ENCODE measurements at places on chromosomes 4 and X.

- DNase-seq = no peak
Observed at GRCh38 chr4:118784776-118785175, 51.1 kb downstream of the SEC24D start.

DNA sequence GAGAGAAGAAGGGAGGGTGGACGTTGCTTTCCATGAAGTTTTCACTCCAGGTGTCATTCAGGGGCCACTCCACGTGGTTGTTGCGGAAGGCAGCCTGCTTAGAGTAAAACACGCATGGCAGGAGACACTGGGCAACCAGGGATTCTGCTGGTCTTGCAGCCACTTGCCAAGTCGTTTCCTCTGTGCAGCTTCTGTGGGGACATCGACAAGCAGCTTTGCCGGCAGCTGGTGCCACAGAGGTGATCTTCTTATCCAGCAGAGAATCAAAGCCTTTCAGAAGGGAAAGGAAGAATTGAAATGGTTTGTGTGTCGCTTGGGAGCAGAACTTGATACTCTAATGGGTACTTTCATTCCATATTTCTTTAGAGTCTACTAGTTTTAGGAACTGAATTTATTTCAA lies 867.1 kb upstream of the TENM3 start:
- no peak for DNase-seq

DNA sequence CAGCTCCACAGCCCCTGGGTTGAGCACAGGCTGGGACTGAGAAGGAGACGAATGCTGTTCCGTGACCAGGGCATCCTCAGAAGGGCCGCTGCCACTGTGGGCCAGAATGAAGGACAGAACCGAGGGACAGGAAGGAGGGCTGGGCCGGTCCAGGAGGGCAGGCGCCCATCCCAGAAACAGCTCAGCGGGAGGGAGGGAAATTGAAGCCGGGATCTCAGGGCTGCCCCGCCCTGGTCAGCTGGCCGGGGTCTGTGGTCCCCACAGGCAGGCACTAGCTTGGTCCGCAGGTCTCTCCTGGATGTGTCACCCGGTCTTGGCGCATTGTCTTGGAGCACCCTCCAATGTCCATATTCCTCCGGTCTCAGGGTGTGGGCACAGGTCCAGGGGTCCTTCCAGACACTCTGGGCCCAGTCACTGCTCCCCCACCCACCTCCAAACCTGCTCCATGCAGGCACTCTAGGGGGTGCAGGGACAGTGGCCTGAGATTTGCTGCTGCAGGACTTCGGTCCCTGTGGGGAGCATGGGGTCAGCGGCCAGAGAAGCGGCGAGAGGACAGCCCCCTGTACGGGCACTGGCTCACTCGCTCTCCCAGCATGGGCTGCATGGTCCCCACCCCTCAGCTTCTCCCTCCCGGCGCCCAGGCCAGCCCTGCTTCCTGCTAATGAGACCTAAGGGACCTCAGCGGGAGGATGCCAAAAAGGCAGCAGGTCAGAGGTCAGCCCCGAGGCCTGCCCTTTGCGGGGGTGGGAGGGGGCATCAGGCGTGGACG lies 23.9 kb upstream of the MXD4 start:
- no peak for DNase-seq

DNA sequence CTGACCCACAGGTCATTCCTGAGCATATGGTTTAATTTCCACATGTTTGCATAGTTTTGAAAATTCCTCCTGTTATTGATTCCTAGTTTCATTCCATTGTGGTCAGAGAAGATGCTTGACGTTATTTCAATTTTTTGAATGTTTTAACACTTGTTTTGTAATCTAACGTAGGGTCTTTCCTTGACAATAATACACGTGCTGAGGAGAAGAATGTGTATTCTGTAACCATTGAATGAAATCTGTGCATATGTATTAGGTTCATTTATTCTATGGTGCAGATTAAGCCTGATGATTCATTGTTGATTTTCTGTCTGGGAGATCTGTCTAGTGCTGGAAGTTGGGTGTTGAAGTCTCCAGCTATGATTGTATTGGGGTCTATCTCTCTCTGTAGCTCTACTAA lies 486.4 kb upstream of the RPS6KA3 start:
- DNase-seq = no peak

- no peak for DNase-seq
Observed at GRCh38 chrX:133985164-133985966, at the start of gene GPC3. Gene GPC3, minus strand, starts transcription at chrX:133985594.

- DNase-seq = no peak
Observed at GRCh38 chr4:41461780-41462307, 76.1 kb upstream of the LIMCH1 start.

GRCh38 chr4:39256436-39256835 lies 74.1 kb downstream of the WDR19 start:
- no peak for DNase-seq

- DNase-seq = no peak
Observed at GRCh38 chrX:8345473-8345872, 119.2 kb upstream of the VCX3B start.

DNA sequence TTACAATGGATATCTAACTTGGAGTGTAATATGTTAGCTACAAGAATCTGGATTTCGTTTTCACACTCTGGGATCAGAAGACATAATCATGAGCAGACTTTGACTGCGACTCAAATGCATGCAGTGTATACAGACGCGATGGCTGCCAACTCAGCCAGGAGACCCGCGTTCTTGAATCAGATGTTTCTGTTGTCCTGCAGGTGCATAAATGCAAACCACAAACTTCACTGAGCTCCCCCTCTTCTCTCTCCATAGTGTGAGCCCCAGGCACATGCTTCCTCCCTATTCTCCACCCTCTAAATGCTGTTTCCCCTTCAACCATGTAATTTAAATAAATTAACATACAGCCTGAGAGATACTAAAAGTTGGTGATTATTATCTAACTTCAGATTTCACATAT lies 347.9 kb downstream of the DCHS2 start:
- DNase-seq = no peak

DNA sequence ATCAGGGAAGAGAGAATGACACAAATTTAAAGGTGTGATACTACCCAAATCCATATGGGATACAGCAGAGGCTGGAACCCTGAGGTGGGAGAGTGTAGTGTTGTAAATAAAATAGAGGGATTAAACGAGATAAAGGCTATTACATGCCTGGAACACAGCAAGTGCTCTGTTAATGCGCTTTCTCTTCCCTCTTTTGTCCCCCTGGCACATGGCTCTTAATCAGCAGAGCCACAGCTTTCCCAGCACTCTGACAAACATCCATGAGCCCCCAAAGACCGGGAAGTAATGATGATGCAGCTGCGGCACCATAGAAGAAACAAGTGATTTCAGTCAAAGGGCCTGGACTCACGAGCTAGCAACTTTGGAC lies 85.9 kb downstream of the RASL11B start:
- no peak for DNase-seq

- DNase-seq = no peak
Observed at GRCh38 chr4:11525085-11525484, 96.4 kb upstream of the HS3ST1 start.

- no peak for DNase-seq
Observed at GRCh38 chr4:147370881-147371280, 110.0 kb upstream of the EDNRA start.

DNA sequence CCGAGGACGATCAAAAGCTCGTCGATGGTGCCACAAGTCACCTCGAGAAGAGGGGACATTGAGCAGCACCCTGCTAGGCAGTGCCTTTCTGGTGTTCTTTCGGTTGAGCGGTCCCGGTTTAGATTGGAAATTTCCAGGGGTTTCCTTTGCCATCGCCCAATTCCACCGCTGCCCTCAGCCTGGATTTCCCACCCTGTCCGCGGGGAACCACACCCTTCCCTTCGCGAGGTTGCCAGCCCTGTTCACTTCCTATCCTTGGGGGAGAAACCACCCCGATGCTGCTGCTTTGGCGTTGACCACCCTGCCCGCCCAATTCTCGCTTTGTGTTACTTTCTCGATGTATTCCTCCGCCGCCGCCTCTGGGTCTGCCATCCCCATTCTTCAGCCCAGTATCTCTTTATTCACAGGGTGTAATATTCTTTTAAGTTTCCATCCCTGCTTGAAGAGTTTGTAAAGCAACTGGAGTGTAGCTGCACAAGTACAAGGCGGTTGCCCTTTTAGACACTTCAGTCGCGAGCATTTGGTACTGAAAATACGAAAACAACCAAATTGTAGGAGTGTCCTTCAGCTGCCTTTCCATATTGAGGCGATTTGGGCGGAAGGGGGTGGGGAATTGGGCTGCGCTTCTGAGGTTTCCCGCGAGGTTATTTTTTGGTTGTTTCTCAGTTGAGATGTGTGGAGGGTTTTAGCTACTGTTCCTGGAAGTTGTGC lies 1.1 kb downstream of the OGT start:
- no peak for DNase-seq

DNA sequence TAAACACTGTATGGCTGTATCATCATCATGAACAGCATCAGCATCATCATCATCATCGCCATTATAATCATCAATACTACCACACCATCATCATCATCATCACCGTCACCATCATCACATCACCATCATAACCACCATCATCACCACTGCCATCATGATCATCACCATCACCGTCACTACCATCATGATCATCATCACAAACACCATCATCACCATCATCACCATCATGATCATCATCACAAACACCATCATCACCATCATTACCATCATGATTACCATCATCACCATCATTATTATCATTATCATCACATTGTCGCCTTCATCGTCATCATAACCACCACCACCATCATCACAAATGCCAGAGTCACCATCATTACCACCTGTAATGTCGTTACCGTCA lies 1196.9 kb downstream of the NLGN4X start:
- DNase-seq = no peak
